ENCODE measurements at places on chromosomes 12 and 14. TPM values are rescaled to one million over a fixed set of nuclear protein-coding genes. Genes with fewer than 3 reads are reported as not detected.
A peak's percentile ranks its signal among the peaks of the same experiment; 100 is the strongest.

VCPKMT gene
- total RNA-seq, result 6.9 TPM

DNA sequence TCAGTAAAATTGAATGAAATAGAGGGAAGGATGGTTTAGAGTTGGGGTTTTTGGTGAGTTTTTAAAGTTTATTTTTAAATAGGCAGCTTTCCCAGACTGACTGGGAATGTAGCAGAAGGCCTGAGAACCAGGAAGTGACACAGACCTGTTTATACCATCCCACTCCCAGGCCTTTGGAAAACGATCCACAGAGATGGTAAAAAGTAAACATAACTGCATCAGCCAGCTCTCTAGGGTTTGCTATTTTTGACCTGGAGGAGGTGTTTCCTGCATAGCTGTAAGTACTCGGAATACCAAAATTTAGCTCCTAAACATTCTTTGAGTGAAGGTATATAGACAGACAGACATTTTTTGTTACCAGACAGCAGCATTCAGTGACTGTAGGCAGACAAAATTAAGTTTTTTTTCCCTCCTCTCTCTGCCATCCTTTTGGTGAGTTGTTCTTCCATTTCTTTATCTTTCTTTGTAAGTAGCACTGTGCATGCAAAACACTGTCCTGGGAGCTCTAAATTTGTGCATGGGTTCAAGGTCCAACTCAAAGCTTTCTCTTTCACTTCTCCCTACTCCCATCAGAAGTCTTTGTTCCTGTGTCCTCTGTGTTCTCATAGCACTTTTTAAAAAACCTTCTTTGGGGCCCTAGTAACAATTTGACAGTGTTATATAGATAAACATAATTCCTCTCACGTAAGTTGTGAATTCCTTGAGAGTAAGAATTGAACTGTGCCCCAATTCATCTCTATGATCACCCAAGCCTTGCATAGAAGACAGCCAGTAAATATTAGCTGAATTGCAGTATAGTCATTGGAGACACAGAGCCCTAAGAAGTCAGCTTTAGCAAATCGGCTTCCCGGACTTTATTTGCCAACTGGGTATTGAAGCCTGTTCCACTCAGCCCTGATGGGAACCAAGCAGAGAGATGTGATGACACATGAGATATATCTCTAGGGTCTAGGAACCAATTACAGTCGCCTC, 37.4 kb downstream of the SUSD6 start:
- no peak for DNase-seq

DNA sequence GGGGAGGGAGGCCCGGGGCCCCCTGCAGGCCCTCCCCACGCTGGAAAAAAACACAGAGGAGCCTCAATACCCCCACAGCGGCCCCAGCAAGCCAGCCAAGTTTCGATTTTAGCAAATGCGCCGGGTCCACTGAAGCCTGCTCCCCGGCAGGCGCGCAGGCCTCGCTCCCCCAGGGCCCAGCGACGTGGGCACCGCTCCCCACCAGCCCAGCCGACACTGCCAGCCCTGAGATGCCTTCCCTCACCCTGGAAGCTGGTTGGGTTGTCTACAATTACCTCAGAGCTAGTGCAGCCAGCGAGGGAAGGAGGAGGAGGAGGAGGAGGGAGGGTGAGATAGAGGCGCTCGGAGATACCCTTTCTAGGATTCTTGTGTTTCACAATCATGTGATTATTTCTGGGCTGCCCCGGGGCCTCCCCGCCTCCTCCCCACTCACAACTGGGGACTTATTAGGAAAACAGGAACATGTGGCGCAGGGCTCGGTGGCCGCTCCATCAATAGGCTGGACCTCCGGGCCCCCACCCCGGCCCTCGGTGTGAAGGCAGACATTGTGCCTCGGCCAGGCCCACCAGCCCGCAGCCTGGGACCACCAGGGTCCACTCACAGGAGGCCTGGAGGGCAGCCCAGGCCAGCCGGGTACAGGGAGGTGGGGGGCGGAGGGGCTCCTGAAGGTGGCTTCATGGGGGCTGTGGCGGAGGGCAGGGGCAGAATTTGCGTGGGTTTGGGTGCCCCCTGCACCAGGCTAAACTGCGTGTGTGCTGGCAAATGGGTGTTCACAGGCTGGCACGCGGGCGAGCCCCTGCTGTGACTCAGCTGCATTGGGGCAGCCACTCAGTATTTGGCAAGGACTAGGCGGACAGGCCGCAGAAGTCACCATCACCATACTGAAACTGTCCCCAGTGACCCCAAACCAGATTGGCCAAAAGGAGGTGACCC, 109.9 kb downstream of the NCOR2 start:
- peak; percentile 65 for DNase-seq

PRB2 gene
- total RNA-seq, result not detected

GRCh38 chr14:86714575-86714974, 1184.6 kb downstream of the FLRT2 start:
- DNase-seq, result no peak

GRCh38 chr12:124538194-124539082, 29.0 kb downstream of the NCOR2 start:
- no peak for DNase-seq

IAPP gene
- not detected for total RNA-seq

DNA sequence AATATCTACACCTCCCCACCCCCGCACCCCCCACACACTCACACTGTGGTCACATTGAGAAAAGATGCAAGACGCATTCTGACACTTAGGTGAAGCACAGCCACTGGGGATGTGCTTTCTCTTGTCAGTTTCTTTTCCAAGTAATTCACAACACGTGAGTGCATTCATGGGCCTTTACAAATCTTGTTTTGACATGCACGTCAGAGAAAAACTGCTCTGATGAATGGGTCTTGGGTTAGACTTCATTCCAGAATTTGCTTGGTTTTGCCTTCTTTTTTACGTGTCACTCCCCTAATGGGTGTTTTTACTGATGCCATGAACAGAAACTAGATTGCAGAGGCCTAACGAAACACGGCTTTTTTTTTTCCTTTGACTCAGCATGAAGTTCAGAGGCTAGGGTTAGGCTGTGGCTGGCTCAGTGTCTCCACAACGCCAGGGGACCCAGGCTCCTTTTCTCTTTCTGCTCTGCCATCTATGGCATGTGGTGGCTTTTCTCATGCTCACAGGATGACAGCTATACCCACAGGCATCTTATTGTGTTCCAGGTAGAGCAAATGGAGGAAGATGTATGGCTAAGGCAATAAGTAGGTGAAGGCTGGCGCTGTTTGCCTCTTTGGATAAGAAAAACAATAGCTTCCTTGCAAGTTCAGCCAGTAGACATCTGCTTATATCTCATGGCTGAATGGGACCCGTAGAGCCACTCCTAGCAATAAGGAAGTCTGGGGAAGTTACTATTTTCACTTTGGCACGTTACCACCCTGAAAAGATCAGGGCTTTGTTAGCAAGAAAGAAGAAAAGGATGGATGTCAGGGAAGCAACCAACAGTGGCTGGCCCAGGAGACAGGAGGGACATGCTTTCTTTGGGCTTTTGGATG, 253.3 kb downstream of the SLC15A4 start:
- no peak for DNase-seq

GRCh38 chr14:104642540-104642868, 37.9 kb upstream of the TMEM179 start:
- DNase-seq, result no peak

ALG10B gene
- 14.2 TPM for total RNA-seq
